ENCODE measurements at places on chromosomes 1 and 21.

DNA sequence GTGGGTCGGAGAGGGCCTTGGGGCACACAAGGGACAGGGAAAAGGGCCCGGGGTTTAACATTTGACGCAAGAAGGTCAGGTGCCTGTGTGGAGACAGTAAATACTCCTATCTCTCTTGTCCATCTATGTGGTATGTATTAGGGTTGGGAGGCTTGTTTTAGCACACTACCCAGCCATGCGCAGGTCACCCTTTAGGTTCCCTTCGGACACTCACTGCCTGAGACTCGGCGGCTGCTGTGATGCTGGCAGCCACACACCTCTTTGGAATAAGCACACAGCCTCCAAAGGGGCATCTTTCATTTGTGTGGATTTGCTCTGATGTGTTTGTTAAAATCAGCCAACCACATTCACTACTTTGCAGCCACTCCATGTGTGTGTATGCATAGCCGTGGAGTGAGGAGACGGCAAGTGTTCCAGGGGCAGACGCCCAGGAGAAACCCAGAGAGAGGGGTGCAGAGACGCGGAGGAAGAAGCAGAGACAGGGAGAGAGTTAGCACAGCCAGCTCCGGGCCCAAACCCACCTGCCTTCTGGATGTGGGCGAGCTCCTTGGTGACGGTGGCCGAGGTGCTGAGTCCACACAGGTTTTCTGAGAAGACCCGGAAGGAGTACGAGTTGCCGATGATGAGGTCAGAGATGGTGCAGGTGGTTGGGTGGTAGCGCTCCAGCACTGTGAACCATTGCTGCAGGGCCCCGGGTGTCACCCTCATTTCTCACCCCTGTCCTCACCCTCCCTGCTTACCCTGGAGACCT is 5.7 kb downstream of the MYBPH start:
- no peak for DNase-seq

GRCh38 chr1:43853161-43853921 is 80.3 kb upstream of the ARTN start:
- no peak for DNase-seq

DNA sequence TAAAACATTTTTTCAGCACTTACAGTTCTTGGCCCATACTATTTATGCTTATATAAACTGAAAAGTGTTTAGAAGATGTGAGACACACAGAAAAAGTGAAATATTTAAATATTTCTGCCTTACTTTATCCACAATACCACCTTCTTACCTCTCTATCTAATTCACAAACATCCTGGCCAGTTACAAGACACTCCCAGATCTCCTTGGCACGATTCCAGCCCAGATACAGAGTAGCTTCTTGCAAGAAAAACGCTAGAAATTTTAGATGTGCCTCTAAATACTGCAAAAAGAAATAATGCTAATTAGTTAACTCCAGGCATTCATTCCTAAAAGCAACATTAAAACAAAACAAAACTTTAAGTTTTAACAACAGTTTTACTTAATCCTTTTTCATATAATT is 68.4 kb downstream of the USP24 start:
- no peak for DNase-seq

GRCh38 chr1:21270086-21270689 is 20.1 kb downstream of the ECE1 start:
- DNase-seq: no peak

GRCh38 chr1:3467096-3468036 is 12.9 kb downstream of the ARHGEF16 start:
- DNase-seq: no peak

Data from kidney glomerular epithelial cell (primary cell).